Omental fat pad (tissue), 4 donors: ENCODE measurements at places on chromosomes 4 and X. TPM values are rescaled to one million over a fixed set of nuclear protein-coding genes. Genes with fewer than 3 reads are reported as not detected.

The AP1AR gene
- 16.7 TPM for total RNA-seq

The EFHC2 gene
- total RNA-seq, result 1.6 TPM

The RPGR gene
- 37.2 TPM for total RNA-seq

- DNase-seq, result no peak
These were observed 8.8 kb downstream of the ACSL1 start for GRCh38 chr4:184816962-184817361.

DNA sequence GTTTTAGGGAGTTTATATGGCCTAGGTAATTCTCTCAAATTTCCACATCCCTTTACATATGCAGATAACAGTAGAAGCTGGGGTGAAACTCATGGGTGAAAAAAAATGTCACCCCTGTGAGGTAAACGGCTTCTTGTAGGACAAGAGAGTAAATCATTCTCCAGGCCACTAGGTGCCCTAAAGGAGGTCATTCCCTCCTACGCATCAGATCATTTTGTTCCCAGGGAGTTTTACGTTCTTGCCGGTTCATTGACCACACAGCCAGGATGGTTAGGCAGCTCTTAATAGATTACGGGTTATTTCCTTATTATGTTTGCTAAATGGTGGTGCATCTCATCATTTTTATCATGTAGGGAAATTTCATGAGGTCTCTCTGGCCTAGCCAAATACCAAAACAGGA lies 225.8 kb upstream of the NOCT start:
- DNase-seq, result no peak

DNA sequence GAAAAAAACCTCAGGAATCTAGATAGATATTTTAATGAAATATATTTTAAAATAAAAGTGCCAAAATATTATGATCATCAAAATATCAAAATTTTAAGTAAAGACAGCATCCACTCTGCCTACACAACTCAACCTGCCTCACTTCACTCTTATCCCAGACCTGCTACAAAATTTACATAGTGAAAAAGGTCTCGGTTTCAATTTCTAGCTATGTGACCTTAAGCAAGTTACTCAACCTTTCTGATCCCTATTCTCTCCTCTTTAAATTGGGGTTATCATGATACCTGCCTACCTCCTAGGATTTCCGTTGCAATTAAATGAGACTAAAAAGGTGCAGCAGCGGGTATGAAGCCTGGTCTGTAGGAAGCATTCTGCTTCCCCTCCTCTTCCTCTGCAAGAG lies 72.9 kb downstream of the FAM114A1 start:
- no peak for DNase-seq

DNA sequence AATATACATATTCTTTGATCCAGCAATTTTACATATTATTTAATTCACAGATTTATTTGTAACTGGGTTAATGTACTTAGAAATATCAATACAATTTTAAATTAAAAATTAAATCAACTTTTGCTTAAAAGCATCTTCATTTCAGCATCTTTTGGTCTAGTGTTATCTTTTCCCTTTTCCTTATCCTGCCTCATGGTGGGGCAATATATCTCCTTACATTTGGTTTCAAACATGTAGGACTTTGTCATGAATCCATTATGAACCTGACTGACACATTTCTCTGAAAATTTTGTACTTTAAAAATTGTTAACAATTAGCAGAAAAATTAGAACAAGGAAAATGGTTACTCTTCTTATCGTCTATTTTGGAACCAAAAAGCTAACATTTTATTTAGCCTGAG lies 42.8 kb upstream of the ANK2 start:
- no peak for DNase-seq

DNA sequence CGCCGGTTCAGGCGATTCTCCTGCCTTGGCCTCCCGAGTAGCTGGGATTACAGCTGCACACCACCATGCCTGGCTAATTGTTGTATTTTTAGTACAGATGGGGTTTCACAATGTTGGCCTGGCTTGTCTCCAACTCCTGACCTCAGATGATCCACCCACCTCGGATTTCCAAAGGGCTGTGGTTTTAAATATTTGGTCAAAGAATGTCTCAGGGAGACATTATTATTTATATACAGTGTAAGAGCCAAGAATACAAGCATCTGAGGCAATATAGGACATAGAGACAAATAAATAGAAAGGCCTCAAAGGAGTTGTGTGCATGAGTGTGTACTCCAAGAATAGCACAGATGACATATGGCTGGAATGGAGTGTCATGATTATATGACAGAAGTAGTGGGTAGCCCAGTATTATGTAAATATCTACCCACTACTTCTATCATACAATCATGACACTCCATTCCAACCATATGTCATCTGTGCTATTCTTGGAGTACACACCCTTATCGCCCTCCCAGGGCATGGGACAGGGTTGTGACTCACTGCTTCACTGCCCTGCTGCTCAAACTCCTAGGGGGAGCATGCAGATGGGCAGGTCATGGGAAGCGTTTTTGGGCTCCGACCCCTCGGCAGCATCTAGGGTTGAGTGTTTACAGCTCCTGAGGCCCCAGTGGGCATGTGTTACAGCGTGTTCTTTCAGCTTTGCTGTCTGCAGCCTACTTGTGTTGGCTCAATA lies 1649.8 kb upstream of the PCDH10 start:
- DNase-seq, result no peak

DNA sequence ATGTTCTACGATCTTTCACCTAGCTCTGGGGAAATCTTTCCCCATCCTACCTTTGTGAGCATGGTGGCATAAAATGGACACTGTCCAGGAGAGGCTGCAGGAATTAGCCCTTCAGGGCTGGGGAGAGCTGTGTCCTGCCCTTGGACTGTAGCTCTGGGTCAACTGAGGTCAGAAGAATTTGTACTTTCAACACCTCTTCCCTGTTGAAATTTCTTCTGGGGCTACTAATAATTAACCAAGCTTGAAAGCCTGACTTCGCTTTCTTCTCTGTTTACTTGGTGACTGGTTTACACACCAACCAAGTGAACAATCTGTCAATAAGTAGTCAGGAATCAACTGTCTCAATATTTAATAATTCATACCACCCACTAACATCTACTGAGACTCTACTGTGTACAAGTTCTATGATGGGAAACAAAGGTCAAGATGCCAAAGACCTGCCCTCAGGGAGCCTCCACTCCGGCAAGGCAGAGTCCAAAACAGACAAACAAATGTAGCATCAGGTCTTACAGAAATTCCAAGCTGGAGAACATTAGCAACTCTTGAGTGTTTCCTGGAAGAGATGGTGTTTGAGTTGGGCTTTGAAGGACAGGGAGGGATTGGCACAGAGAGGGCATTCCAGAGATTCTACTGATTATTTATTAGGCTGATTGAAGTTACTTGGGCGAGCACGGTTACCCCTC lies 113.1 kb downstream of the ENPP6 start:
- DNase-seq, result no peak

DNA sequence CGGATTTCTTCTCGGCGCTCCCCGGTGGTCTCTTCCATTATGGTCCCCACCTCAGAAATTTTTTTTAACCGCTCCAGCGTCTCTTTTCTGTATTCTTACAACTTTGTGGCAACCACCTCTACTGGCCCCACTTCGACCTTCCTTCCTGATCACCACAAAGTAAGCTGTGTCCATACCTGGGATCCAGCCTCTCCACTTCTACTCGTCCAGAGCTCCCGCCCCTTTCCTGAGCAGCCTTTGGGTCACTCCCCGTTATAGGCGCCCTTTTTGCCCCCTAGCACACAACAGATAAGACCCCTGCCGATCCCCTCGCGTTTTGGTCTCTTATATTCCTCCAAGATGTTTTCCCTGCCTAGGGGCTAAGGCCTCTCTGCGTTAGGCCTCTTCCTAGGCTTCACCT lies 557 bp downstream of the PIGG start:
- no peak for DNase-seq

GRCh38 chrX:112738347-112739033 lies 58.8 kb upstream of the LHFPL1 start:
- DNase-seq, result no peak

- DNase-seq, result no peak
These were observed 4.7 kb downstream of the TMSB4X start for GRCh38 chrX:12979616-12980015.

GRCh38 chr4:42416017-42416416 lies 18.7 kb downstream of the SHISA3 start:
- DNase-seq, result no peak

GRCh38 chrX:39519030-39519488 lies 578.7 kb downstream of the BCOR start:
- DNase-seq, result no peak

DNA sequence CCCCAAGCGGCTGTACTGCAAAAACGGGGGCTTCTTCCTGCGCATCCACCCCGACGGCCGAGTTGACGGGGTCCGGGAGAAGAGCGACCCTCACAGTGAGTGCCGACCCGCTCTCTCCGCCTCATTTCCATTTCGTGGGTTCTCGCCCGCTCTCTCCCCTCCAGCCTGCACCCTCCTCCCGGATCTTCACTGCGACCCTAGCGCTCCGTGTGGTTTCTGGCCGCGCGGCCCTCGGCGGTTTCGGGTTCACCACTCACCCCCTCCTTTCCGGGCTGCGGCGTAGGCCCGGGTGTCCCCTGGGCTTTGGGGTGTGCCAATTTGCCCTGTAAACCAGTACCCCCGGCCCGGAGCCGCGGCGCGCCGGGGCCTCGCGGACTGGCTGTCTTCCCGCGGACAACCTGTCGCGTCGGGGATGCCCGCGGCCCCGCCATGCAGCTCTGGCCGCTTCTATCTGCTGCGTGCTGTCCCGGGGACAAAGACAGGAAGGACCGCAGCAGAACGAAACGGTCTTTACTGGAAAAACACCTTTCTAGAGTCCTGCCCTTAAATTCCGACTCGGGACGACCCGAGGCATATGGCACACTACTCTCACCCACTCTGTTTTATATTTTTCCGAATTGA lies 737 bp downstream of the FGF2 start:
- DNase-seq, result no peak

DNA sequence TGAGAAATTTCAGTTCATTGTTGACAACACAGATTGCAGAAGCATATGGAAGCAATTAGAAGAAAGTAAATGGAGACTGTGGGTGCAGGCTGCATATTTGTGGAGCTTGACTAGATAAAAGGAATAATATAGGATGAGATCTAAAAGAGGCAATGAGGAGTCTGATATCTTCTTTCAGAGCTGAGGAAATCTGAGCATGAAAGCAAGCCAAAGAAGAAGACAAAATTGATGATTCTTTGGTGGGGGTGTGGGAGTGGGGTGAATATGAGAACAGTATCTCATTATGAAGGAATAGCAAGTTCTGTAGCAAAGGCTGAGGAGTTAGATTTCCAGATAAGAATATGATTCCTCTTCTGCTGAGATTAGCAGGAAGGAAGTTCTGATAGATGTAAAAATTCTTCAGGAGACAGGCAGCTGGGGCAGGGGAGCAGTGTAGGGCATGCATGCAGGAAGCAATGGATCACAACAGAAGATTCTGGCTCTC lies 6.1 kb upstream of the PDHA2 start:
- DNase-seq, result no peak
